ENCODE measurements at places on chromosomes 7 and 10.

DNA sequence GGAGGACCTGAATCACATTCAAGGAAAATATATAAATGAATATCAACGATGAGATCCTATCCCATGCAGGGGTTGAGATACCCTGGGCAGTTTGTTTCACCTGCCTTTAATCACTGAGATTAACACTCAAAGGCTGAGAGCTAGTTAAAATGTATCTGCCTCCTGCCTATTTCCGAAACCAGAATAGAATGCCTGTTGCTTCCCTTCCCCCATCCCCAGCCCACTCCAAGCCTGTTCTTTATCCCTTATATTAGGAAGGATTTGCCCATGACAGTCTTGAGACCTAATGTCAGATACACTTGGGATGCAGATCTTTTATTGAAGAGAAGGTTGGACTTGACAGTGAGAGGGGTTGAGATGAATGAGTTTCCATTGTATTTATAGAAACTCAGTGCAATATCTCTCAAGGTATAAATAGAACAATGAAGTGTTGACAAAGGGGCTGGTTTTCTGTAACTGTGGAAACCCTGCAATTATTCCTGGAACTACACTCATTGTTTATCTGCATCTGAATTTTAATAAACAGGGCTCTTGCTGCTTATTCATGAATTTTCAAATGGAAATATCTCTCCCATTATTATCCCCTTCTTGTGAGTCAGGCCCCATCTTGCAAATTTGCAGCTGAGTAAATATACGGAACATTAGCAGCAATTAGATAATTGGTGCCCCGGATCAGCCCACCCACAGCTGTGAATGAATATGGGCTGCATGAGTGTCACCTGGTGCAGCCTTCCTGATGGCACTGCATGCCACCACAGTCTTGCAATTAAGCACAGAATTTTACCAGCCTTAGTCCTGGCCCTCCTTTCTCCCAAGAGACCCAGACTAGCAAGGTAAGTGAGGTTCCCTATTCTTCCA, 66.7 kb downstream of the SORCS3 start:
- peak; percentile 33 for DNase-seq

DNA sequence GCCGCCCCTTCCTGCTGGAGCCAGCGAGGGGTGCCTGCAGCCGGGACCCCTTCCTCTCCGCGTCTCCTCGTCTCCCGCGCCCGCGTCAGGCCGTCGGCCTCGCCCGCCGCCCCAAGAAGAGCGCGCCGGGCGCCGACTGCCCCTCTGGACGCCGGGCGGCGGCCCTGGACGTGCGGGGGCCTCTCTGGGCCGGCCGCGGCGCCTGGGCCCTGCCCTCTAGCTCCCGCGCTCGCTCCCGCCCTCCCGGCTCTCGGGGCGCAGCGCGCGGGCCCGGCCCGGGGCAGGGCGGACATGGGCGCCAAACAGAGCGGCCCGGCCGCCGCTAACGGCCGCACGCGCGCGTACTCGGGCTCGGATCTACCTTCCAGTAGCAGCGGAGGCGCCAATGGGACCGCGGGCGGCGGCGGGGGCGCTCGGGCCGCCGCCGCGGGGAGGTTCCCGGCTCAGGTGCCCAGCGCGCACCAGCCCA, 704 bp downstream of the ZNRF2 start:
- peak; percentile 46 for DNase-seq

DNA sequence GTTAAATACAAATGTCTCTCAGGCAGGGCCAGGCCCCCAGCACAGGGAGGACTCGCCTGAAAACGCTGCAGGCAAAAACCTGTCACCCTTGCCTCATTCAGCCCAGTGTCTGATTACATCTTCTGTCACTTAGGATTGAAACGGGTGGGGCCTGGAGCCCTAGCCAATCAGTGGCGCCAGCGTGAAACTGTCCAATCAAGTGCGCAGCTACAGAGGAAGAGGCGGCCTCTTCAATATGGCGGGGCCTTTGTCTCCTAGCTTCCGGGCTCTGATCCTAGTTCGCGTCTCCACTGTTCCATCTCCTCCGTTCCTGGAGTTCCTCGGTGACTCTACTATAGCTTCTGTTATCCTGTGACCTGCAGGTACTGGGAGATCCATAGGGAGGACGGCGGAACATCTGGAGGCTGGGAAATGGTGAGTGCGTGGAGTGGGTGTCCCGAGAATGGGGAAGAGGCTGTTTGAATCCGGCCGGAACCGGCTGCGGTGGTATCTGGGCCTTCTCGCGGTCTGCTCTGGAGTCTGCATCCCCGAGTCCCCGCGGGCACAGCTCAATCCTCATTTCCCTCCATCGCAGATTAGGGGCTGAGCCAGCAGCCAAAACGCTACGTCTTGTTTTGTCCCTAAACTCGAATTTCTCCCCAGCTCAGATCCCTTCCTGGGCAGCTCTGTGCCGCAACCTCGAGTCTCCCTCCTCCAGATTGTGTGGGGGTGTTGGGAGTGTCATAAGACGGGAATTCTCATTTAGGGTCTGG, at the start of gene ZNF736:
Gene ZNF736, plus strand, starts transcription at position 222 of the 752 bp plus-strand sequence. Its CDS starts 190 bp downstream, at position 412.
- peak; percentile 88 for DNase-seq

DNA sequence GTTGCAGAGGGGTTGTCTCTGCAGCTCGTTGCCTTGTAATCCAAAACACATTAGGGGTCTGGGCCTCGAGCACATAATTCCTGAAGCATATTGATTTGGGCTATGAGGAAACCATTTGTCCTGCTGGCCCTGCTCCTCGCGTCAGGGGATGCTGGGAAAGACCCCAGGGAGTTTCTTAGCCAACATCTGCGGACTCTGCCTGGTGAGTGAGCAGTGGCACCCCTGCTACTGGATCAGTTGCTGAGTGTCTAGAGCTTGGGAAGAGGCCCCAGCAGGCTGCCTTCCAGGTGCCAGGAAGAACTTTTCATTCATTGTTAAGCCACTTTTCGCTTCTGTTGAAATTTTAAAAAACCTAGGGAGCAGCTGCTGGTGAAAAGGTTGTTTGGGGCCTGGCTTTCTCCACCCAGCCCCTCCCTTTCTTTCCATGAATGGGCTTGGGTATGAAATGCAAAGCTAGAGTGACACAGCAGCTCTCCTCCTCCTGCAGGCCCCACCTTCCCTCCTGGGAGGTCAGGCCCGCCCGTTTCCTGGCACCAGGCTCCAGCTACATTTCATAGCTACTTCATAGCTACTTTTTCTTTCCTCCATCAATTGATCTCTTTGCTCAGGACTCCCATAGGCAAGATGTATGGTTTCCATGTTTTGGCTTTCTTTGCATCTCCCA, 26.8 kb downstream of the TACR2 start:
- DNase-seq = peak; percentile 85

DNA sequence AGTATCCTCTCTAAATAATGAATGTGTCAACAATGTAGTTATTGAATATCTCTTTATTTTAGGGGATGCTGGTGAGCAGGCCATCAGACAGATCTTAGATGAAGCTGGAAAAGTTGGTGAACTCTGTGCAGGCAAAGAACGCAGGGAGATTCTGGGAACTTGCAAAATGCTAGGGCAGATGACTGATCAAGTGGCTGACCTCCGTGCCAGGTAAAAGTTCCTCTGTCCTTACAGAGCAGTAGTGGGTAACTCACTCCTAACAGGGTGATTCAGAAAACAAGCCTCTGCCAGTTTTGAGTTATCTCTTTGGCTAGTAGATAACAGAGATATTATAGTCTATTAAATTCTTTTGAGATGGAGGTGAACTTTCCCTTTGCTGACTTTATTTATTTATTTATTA, 67.3 kb downstream of the AP3M1 start:
- DNase-seq = no peak

GRCh38 chr10:8396675-8397074, 342.2 kb downstream of the GATA3 start:
- no peak for DNase-seq

GRCh38 chr10:62166331-62167131, 102.1 kb downstream of the RTKN2 start:
- no peak for DNase-seq

DNA sequence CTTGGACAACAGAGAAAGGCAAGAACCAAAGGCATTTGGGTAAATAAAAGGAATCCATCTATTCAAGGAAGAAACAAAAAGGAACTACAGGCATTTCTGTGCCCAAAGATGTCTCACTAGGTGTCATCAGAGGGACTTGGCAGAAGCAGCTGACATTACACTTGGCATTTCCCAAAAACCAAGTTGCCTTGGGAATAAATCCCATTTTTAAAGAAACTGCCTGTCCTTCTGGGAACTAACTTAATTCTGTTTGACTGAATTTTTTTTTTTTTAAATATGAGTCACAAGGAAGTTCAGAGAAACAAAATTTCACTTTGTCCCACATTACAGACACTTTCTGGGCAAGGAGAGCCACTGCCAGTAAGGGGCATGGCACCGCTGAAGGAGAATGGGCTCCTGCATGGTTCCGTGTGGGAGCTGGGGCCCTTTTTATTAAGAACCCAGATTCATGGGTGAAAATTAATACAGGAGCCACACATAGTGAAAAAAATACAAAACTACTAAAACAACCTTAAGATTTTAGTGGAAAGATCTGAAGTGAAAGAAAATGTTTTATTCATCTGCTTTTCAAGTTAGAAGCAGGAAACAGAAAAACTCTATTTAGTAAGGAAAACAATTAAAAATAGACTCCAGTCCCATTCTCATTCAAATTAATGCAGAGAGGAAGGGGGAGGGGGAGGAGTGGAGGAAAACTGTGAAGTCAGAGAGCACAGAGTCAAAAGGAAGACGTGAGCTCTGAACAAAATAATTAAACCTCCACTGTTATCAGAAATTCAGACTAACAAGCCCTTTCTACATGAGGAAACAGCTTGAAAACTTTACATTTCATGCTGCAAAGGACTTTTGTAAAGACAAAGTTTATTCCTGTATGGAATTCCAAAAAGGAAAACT, 118.4 kb upstream of the PDLIM1 start:
- peak; percentile 85 for DNase-seq

GRCh38 chr7:103336761-103337160, 7.8 kb downstream of the DNAJC2 start:
- DNase-seq = no peak

GRCh38 chr7:80900583-80901576, 18.0 kb downstream of the SEMA3C start:
- DNase-seq = no peak

DNA sequence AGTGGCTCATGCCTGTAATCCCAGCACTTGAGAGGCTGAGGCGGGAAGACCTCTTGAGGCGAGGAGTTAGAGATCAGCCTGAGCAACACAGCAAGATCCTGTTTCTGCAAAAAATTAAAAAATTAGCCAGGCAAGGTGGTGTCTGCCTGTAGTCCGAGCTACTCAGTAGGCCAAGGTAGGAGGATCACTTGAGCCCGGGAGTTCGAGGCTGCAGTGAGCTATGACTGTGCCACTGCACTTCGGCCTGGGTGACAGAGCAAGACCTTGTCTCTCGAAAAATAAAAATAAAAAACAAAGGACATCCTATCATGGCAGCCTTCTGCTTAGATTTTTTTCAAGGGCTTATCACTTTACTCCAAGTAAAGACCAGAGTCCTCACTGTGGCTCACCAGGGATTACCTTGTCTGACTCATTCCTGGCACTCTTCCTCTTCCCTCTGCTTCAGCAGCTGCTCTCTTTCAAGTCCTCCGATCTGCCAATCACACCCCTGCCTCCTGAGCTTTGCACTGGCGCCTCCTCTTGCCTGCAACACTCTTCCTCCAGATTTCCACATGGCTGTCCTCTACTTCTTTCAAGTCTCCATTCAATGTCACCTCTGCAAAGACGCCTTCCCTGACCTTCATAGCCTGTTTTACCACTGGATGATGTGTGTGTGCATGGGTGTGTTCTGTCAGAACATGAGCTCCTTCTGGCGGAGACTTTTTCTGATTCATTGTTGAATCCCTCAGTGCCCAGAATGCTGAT, 7.7 kb downstream of the PRTFDC1 start:
- DNase-seq = no peak

DNA sequence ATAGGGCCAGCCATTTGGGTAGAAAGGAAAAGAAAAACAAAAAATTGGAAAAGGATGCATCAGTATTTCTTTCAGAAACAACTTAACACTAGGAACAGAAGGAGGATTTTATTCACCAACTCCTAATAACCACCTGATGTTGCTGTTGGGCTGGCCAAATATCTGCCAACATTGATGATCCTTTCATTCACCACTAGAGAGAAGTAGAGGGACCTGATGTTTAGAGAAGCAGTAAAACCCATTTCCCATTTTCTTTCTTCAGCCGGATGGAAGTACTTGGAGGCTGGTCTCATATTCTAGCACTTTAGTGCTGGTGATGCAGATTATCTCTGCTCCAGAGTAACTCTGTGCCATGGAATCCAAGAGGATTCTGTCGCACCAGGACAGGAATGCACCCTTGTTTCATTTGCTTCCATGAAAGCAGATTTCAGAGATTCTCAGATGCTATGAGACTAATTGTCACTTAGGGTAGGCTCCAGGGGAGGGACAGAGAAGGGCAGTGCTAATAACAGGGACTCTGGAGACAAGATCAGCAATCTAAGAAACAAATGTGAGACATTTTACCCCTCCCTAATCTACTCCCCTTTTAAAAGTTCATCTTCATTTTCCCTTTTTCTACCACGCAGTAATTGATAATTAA, 3.1 kb downstream of the KLLN start:
- DNase-seq = peak; percentile 65

DNA sequence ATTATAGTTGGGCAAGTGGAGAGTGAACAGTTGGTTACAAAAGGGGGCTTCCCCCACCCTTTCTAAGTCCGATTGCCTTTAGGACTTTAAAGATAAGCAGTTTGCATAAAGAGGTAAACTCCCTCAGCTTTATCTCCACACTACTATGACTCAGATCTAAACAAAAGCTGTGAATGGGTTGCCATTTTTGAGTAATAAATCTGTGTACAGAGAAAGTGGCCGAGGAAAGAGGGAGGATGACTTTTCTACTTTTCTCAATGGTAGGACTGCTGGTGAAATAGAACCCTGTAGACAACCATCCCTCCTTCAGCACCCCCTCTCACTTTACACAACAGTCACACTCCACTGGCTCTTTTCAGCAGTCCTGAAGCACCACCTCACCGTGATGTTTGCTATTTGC, 71.2 kb downstream of the DNMBP start:
- DNase-seq = no peak

- DNase-seq = peak; percentile 90
Measured at GRCh38 chr10:123994417-123995081, 98.8 kb downstream of the CHST15 start.

- DNase-seq = no peak
Measured at GRCh38 chr7:115289971-115290370, 368.1 kb downstream of the MDFIC start.

DNA sequence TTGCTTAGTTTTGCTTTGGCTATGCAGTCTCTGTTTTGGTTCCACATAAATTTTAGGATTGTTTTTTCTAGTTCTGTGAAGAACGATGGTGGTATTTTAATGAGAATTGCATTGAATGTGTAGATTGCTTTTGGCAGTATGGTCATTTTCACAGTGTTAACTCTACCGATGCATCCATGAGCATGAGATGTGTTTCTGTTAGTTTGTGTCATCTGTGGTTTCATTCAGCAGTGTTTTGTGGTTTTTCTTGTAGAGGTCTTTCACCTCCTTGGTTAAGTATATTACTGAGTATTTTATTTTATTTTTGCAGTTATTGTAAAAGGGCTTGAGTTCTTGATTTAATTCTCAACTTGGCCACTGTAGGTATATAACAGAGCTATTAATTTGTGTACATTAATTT, 78.2 kb upstream of the ZNF92 start:
- no peak for DNase-seq

GRCh38 chr10:17229967-17230682, 2.1 kb downstream of the VIM start:
- peak; percentile 93 for DNase-seq

All from GM23338 (cell line).